Right renal cortex interstitium (tissue), 3 donors: ENCODE measurements at places on chromosomes 16 and 17.

DNA sequence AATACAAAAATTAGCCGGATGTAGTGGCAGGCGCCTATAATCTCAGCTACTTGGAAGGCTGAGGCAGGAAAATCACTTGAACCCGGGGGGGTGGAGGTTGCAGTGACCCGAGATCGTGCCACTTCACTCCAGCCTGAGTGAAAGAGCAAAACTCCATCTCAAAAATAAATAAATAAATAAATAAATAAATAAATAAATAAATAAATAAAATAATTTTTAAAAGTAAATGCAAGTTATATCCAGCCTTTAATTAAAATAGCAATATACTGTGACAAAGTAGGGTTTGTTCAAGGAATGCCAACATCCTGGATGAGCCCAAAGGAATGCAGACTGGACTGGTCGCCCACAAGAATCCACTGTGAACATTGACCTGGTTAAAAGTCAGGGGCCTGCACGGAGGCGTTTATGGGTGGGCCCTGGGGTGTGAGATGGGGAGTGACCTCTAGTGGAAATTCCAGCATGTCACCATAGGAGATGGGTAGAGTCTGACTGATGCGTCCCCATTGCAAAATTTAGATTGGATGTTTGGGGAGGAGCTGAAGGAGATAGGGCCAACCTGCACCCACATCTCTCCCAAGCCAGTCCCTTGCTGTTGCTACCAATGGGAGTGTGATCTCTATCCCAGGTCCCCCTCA, 9.7 kb upstream of the PIK3R5 start:
- no peak for DNase-seq

DNA sequence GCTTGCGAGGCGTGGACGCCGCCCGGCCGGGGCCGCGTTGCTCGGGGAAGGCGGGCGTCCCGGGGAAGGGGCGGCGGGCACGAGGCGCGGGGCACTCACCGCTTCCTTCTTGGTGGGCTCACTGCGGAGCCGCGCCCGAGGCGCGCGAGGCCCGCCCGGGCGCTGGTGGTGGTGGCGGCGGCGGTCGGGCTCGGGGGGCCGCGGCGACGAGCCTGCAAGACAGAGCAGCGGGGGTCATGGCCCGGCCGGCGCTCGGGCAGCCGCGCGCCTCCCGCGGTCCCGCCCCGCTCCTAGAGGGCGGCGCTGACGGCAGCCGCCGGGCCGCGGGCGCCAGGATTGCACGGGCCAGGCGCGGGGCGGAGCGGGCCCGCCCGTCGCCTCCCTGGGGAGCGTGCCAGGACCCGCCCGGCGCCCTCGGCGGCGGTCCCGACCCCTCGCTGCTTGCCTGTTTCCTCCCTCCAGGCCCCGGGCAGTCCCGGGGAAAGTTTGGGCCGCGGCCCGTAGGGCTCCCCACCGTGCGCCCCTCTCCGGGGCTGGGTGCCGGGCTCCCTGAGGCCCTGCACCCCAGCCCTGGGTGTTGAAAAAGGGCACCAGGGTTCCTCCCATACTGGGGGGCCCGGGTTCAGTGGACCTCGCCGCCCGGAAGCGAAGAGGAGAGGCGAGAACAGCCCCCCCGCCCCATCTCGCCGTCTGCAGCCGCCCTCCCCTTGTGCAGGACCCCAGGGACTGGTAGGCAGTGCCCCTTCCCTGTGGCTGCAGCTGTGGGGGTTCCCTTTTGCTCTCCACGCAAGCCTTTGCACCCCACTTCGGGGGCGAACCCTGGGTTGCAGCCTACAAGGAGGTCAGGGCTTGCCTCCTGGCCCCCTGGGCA, at the start of gene C16orf74:
Gene C16orf74, minus strand, starts transcription at position 270 of the 871 bp plus-strand sequence. CDS start 15,879 bp downstream, outside the sequence.
- DNase-seq, result no peak

DNA sequence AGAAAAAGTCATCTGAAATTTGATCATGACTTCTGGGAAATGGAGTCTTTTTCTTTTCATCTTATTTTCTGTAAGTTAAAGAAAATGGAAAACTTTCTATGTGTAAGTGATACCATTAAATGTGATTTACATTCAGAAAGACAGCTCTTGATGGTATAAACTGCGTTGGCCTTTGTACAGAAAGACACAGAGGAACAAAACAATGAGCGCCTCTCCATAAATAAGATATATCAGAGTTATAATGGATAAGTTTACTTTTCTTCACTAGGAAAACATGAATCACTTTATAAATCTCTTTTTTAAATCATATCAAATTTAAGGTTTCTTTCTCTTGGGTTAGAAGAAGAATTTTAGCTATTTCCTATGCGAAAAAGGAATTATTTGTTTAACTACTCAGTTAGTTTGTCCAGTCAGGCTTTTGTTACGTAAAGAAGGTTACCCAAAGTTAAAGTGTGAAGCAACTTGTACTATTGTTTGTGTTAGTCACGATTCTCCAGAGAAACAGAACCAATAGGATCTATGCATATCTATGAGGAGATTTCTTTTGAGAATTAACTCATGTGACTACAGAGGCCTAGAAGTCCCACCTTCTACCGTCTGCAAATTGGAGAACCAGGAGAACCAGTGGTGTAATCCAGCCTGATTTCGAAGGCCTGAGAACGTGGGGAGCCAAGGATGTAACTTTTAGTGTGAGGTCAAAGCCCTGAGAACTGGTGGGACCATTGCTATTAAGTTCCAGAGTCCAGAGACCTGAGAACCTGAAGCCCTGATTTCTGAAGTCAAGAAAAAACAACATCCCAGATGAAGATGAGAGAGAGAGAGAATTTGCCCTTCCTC, 295.4 kb upstream of the KCNJ16 start:
- DNase-seq, result no peak

DNA sequence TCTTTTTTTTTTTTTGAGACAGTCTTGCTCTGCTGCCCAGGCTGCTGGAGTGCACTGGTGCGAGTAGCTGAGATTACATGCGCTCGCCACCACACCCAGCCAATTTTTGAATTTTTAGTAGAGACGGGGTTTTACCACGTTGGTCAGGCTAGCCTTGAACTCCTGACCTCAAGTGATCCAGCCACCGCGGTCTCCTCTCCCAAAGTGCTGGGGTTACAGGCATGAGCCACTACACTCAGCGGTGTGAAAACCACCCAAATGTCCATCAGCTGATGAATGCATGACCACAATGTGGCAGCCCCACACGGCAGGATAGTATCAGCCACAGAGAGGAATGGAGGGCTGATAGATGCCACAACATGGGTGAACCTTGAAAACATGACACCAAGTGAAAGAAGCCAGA, 2.1 kb downstream of the P2RX5 start:
- no peak for DNase-seq

- no peak for DNase-seq
Measured at GRCh38 chr17:81918832-81919545, 1.0 kb upstream of the SIRT7 start.

- DNase-seq, result no peak
Measured at GRCh38 chr16:66904846-66905632, 13.6 kb downstream of the CDH16 start.

GRCh38 chr17:2751491-2751890, 2.0 kb upstream of the CCDC92B start:
- no peak for DNase-seq

- DNase-seq, result no peak
Measured at GRCh38 chr17:8916466-8916865, 49.0 kb upstream of the PIK3R6 start.
